ENCODE measurements at places on chromosomes 3 and 15.

DNA sequence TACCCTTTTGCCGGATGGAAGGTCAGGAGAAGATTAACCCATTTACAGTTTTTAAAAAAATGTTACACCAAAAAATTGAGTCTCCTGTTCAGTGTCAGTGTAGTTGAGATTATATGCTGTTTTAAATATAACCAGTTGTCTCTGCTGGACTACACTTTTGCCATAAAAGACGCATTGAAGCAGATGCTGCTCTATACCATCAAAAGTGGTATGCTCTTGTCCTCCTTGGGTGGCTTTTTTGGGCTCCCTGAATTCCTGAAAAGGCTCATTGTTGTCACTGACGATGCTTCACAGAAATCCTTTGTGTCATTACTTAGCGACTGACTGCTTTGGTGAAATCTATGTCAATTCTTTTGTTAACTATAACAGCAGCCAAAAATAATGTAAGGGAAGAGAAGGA is 133.9 kb upstream of the SKOR1 start:
- DNase-seq = no peak

- DNase-seq = no peak
Measured at GRCh38 chr15:31732726-31733125, 297.6 kb upstream of the CHRNA7 start.

DNA sequence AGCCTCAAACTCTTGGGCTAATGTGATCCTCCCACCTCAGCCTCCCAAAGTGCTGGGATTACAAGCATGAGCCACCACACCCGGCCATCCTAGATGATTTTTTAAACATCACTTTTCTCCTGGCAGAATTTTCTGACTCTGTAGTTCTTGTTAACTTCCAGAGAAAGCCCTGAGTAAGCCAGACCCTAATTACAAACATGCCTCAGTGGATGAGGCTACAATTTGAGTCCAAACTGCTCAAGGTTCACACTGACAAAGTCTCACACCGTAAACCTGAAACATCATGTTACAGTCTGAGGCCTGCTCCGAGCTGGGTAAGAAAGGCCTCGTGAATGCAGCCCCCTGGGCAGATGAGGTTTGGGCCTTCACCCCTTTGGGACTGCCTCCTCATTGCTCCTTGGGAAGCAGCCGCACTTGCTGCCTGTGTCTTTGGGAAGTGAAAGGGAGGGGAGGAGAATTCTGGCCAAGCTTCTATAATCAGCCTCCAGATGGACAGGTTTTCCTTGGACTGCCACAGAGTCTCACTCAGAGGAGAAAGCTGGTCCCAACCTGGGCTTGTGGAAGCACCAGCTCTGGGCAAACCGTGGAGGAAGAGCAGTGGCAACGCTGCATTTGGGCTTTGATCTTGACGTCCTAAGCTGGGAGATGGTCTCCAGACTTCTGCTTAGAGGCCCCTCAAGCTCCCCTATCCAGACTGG is 46.0 kb downstream of the CA12 start:
- no peak for DNase-seq

DNA sequence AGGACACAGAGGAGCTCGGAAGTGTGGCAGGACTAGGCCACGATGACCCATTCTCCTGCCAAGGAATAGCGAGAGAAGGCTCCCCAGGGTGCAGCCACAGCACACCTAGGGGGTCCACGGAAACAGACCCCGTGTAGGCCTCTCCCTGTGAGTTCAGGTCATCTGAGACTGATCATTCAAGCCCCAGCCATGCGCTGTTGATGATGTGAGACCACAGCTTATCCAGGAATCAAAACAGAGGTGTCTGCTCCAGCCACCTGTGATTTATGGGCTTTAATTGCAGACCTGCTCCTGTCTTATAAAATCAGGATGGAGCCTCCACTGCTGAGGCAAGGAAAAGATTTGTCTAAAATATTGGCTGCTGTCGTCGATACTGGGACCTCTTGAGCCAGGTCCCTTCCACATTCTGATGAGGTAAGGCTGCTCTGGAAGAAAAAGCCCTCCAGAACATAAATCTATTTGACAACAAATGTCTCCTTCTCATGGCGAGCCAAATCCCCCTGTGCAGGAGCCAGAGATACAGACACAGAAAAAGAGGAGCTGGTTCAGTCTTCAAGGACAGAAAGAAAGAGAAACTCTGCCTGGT is 186.7 kb downstream of the TJP1 start:
- DNase-seq = no peak

GRCh38 chr15:67766968-67767367 is 58.3 kb upstream of the SKOR1 start:
- no peak for DNase-seq

- no peak for DNase-seq
Measured at GRCh38 chr15:72936691-72937679, 115.3 kb upstream of the NEO1 start.
